ENCODE measurements at places on chromosomes 12 and 14.

DNA sequence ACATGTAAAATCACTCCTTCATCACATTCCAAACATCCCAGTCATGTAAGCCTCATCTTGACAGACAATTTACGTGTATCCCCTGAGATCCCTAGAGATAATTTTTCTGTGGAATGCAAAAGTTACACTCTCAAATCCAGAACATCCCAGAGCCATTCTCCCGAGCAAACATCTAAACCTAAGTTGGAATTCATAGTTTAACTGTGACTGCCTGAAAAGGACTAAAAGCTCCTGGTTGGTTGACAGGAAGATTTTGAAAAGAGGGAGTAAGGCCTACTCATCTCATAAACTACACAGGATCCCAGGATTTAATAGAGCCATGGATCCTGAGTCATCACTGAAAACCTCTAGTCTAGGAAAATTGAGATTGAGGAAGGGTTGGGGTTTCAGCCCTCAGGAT is 123.6 kb downstream of the SCN8A start:
- no peak for DNase-seq

- DNase-seq: no peak
Observed at GRCh38 chr12:106027286-106027685, 111.5 kb downstream of the NUAK1 start.

- no peak for DNase-seq
Observed at GRCh38 chr14:37197421-37198272, at the start of gene MIPOL1. TSS of gene MIPOL1 (plus strand) at chr14:37197937. CDS start at chr14:37247889, 49,952 bp downstream.

DNA sequence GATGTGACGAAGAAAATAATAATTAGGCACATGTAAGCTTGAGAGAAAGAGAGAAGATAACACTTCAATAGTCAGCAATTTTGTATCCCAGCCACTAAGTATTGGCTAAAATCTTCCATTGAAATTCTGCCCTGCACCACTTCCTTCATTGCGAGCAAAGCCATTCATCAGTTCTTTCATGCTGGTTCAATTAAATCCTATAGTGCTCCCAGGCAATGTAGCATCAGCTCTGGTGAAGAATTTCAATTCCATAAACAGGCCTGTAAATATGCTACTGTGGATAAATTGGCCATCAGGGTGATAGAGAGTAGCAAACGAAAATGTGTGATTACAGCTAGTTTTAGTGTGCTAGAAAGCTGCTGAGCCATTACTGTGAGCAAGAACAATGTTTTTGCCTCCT is 24.7 kb downstream of the RPL10L start:
- DNase-seq: no peak

DNA sequence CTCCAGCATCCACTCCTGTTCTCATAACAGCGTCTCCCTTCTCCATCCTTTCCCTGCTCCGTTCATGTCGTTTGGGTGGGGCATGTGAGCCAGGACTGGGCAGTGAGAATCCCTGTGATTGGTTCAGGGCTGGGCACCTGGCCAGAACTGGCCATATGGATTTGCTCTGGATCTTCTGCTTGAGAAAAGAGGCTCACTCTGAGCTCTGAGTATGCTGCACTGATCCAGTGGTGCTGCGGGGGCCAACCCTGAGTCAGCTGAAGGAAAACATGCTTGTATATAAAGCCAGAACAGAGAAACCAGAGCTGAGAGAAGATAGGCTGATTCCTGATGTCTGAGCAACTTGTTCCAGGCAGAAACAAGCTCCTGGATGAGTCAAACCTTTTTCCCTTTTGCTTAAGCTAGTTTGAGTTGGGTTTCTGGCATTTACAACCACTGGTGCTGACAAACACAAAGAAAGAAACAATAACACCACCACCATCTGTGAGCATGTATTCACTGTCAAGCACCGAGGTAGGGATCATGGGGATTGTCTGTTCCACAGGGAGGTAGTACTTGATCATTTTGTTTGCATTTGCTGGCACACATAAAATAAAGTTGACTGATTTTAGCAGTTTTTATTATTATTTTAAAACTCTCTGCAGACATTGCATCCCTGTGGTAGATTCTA is 14.0 kb upstream of the HPD start:
- DNase-seq: no peak

- DNase-seq: no peak
Observed at GRCh38 chr14:71113376-71113775, 206.1 kb downstream of the PCNX1 start.

DNA sequence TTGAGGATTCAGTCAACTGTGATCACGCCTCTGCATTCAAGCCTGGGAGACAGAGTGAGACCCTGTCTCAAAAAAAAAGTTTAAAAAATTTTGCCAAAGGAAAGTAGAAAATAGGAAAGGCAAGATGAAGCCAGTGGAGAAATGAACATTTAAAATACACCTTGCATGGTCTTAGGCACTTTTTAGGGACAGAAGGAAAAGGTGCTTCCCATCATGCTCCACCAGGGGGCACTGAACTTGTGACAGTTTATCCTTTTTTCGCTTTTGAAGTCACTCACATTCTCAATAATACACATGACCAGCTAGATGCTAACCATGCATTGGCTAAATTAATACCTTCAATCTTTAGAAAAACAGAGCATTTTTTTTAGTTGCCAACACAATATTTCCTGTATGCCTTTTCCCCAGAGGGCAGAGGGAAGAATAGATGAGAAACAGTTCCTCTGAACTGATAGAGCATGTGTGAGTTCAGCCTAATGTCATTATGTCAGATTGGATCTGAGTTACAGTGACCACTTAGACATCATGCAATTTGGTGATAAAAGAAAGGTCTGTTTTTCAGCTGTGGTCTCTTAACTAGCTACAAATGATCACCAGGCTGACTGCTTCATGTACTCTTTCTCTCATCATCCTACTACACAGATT is 221.8 kb upstream of the SSTR1 start:
- DNase-seq: no peak

DNA sequence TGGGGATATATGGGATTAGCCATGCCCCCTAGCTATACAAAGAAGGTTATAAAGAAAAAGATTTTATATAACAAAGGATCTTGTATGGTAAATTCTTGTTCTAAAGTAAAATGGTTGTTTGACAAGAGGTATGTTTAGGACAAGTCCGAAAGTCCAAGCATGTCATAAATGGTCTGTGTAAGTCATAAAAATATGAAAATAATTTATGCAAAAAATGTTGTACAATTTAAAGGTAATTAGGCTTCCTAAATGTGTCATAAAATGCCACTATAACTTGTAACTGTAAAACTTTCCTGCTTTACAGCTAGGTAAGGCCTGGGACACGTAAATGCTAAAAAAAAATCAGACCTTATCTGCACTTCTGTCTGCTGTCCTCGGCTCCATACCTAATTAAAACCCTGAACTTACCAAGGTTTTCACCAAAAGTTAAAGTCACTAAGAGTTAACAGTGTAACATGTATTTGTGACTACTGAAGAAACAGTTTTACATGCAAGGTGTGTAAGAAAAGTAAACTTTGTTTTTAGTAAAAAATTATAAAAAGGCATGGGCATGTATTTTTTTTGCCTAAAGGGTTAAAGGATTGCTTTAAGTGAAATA is 110.0 kb upstream of the RESF1 start:
- DNase-seq: no peak

- DNase-seq: no peak
Observed at GRCh38 chr12:107845980-107846659, 71.6 kb downstream of the ASCL4 start.

- no peak for DNase-seq
Observed at GRCh38 chr12:16607906-16608775, 2.2 kb upstream of the LMO3 start.

GRCh38 chr14:34374998-34375740 is 86.9 kb downstream of the SPTSSA start:
- no peak for DNase-seq

DNA sequence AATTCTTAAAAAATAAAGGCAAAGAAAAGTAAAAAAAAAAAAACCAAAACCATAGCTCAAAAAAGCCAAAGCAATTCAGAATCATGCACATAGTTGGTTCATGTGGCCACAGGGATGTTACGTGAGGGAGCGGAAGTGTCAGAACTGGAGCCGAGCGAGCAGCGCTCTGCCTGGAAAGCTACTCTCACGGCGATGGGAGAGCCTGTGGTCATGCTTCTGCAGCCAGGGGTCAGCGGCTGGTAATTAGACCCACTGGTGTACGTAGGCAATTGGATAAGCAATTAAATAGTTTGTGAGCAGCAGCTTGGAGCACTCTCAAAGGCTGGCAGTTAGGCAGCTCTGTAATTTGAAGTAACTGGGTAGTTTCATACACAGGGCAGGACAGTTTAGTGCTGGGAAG is 58.1 kb downstream of the TRHDE start:
- DNase-seq: no peak

GRCh38 chr12:108099778-108100489 is 29.2 kb upstream of the WSCD2 start:
- DNase-seq: no peak

GRCh38 chr12:106329231-106329982 is 26.9 kb downstream of the TCP11L2 start:
- no peak for DNase-seq

GRCh38 chr14:73397810-73398209 is 60.5 kb downstream of the NUMB start:
- DNase-seq: no peak

DNA sequence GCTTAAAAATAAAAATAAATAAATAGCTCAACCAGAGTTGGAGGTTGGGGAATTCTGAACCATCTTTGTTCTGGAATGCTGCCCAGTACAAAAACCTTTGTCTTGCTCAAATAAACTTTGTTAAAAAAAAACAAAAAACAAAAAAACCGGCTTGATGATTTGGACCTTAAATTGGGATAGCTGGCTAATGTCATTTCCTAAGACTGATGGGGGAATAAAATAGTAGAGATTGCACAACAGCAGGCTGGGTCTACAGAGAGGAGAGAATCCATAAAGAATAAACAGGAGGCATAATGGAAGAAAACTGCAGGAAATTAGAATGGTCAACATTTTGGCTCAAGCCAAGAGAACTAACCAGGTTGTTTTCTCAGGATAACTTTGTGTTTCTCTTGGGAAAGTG is 370.9 kb downstream of the AEBP2 start:
- no peak for DNase-seq

GRCh38 chr14:38941488-38941887 is 161.5 kb downstream of the SEC23A start:
- no peak for DNase-seq

DNA sequence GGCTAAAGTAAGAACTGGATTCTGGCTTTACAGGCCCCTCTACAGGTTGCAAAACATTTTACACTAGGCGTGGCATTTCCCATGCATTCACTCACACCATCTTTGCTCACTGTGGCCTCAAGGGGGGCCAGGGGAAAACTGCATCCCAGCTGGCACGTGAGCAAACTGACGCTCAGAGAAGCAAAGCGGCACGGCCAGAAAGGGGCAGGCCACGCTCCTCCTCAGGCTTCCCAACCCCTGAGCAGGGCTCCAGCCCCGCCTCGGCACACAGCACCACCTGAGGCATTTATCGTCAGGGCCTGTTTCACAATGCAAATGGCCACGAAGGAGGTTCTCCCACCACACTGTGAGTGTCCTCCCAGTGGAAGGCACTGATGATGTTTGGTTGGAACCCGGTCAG is 90.8 kb downstream of the BCL11B start:
- DNase-seq: no peak

GRCh38 chr12:11834931-11835330 is 185.5 kb downstream of the ETV6 start:
- no peak for DNase-seq

GRCh38 chr14:100677554-100678468 is 48.9 kb upstream of the DLK1 start:
- no peak for DNase-seq

DNA sequence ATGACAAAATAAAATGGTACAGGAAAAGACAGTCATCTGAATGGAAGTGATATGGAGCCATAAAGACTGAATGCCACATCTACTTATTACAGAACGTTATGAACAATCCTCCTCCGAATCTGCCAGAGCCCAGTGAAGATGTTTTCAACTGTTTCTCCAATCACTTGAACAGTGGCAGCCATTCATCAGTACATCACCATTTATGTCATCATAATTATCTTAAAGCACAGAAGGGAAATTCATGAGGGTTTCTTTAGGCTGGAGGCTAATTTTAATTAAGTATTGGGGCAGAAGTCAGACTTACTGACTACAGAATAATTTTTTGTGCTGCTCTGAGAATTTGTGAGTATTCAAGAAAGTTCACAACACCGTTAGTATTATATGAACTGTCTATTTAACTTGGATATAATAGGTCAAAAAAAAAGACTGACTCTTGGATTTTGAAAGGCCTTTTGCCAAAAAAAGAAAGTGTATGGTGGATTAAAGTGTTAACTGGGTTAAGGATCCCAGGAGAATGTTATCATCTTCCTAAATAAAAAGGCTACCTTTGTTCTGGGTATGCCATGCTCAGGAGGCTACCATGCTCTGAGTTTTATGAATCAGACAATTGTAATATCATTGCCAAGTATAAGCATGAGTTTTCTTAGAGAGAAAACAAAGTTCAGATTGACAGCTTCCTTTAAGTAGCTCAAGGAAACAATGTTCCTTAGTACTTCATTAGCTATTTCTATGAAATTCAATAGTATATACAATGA is 40.1 kb downstream of the PDZRN4 start:
- no peak for DNase-seq

DNA sequence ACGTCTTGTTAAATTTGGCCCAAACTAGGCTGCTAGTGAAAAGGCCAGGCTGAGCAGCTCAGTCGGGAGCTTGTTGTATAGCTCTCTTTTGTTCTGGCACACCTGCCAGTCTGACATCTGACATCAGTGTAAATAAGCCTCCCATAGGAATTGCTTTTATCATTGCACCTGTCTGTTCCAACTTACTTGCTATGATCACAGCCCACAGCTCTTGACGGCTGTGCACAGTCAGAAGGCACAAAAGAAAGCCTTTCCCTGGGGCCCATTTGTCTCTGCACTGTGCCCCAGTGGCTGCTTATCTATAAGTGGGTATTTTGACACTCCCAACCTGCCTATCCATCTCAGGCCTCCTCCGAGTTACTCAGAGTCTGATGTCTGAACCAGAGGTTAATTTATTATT is 324.5 kb downstream of the NUAK1 start:
- no peak for DNase-seq

DNA sequence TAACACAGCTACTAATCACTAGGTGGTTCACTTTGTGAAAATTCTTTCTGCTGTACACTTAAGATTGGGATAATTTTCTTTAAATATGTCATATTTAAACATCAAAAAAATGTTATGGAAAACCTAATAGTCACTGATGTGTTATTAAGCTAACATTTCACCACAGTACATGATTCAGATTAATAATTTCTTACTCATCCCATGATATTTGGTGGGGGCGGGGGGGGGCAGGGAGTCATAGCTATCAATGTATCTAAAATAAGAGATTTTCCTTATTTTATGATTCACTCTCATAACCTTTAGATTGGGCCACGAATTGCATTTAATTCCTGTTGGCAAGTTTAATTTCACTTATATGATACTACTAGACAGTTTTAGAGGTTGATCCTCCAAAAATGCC is 88.8 kb downstream of the KCNH5 start:
- no peak for DNase-seq

- DNase-seq: no peak
Observed at GRCh38 chr12:54251667-54252284, 28.1 kb downstream of the CBX5 start.

DNA sequence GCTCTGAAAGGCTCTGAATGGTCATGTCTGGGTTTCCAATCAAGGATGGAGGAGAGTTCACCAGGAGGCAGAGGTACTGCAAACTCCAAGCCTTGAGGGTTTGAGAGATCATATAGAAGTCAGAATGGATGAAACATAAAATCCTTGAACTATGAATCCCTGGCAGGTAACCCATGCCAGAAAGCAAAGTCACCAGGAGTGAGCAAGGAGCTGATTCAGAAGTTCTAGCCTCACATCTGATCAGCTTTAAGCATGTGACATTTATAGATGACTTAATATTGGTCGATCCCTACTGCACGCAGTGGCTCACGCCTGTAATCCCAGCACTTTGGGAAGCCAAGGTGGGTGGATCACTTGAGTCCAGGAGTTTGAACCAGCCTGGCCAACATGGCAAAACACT is 126.1 kb upstream of the MED13L start:
- DNase-seq: no peak
